ENCODE measurements at places on chromosomes 2 and 18.

DNA sequence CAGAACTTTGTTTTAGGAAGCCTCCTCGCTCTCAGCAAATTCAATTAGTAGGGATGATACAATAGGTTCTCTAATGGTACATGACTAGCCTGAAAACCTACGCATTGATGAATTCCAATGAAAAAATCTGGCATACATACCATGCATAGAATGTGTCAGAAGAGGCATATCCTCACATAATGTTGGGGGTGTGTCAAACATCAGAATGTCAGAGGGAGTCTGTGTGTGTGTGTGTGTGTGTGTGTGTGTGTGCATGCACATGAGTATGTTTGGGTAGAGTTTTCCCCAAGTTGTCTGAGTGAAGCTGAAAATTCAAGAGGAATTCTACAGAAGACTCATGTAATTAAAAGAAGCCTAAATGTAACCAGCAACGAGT lies 78.5 kb downstream of the FIGN start:
- no peak for DNase-seq

GRCh38 chr2:166360906-166361305 lies 14.8 kb downstream of the SCN9A start:
- DNase-seq, result no peak

DNA sequence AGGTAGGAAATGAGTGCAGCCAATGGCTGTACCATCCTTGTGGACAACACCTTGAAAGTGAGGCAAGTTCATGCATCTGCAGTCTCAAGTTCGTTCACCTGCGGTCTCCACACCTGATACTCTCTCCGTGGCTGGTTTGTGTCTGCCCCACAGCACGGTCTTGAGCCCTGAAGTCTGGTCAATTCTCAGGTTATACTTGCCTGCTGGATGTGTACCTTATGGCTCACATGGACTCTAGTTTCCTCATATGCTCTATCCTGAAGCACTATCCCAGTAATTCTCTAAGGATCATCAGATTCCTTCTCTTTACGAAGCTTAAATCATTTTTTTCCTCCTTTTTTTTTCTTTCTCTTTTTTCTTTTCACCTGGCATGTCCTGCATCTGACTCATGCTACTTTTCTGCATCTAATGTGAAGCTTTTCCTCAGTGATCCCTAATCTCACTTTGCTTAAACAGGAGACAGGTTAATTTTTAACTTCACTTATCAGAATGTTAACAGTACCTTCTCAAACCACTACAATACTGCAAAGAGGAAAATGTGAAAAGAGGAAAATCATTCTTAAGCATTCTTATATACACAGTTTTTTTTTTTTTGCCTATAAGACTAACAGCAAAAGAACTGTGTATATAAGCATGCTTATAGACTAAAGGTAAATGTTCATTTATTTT lies 511.2 kb downstream of the SOX11 start:
- DNase-seq, result no peak

DNA sequence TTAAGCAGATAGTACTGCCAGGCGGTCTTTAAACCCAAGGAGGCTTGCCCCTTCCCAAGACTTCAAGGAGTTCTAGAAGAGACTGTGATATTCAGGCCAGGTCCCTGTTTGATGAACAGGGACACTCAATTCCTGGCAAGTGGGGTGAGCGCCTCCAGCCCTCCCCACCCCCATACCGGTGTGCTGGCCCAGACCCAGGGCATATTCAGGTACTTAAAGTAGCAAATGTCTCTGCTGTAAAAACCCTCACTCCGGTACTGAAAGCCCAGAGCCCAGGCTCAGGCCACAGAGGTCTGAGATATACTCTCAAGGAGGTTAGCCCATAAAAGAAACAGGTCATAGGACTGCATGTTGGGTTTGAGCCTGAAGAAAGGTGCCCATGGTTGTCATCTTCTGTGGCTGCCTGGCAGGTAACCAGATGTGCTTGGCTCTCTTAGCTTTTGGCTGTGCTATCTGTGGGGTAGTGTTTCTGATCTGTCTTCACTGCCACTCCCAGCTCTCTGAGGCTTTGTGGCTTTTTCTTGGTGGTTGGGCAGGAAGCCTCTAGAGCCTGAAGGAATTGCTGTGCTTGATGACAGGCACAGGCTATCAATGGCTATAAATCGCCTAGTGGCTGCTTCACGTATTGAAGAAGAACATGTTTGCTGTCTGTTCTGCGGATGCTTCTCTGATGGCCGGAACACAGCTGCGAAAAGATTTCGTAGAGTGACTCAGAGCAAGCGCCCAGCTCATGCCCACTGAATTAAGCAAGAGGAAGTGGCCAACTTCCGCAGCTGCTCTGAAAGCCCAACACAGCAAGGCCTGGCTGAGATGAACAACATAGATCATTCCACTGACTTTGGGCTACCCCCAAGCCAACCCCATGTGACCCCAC lies 63.3 kb upstream of the ALPP start:
- DNase-seq, result peak; percentile 49

DNA sequence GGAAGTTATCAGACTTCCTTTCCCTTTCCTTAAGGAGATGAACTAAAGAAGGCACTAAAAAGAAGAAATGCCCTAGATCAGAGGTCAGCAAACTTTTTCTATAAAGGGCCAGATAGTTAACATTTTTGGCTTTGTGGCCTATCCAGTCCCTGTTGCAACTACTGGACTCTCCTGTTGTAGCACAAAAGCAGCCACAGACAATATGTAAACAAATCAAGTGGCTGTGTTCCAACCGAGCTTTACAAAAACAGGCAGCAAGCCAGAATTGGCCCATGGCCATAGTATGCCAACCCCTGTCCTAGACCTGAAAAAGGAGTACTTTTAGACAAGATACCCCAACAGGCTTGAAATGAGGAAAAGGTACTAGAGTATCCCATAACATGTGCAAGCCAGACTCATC lies 10.9 kb downstream of the NHEJ1 start:
- DNase-seq, result no peak

DNA sequence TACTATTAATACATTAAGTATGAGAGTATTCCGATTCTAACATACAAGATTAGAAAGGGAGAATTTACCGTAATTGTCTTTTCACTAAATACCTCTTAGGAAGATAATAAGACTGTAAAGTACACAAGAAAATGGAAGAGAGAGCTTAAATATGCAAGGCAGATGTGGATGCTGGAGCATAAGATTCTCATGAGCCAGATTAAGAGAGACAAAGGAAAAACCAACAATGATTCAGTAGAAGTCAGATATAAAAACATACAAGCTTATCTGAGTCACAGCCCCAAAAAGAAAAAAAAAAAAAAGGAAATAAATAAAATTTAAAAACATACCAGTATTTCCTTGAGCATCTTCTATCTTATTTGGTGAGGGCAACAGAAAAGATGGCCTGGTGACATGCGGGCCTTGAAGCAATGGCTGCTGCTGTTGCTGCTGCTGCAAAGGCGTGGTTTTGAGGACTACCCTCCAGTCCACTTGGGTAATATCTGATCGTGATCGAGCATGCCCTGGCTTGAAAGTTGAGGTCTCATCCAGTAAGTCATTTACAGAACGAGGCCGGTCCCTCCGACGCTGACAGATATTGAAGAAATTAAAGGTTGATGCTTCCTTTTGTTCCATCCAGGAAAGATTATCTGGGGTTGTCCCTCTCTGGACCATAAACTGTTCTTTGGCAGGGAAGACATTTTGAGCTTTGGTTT lies 24.5 kb downstream of the PLEKHM3 start:
- no peak for DNase-seq

- no peak for DNase-seq
These were observed 74.1 kb downstream of the DGKD start for GRCh38 chr2:233428438-233428837.

DNA sequence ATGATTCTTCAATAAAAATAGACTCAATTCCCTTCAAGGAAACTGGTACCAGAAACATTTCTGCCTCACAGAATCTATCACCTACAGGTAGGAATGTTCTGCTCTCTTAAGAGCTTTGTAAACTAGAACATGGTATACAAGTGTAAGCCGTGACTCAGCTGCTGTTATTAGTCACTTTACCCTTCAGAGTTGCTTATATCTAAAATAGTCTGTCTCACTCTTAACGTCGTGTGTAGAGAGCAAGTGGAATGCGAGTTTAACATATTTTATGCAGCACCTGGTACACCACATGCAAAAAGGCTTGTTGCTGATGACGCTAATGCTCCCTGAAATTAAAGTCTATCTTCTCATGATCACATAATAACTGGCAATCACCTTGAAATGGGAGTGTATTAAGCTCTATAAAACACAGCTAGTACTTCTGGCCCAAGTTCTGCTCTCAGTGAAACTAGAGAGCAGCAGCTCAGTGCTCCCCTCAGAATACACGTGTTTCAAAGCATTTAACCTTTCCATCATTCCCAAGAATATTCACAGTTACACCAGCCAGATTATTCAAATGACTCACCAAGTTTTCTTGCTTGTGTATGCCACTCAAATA lies 420.0 kb downstream of the ZEB2 start:
- DNase-seq, result no peak

DNA sequence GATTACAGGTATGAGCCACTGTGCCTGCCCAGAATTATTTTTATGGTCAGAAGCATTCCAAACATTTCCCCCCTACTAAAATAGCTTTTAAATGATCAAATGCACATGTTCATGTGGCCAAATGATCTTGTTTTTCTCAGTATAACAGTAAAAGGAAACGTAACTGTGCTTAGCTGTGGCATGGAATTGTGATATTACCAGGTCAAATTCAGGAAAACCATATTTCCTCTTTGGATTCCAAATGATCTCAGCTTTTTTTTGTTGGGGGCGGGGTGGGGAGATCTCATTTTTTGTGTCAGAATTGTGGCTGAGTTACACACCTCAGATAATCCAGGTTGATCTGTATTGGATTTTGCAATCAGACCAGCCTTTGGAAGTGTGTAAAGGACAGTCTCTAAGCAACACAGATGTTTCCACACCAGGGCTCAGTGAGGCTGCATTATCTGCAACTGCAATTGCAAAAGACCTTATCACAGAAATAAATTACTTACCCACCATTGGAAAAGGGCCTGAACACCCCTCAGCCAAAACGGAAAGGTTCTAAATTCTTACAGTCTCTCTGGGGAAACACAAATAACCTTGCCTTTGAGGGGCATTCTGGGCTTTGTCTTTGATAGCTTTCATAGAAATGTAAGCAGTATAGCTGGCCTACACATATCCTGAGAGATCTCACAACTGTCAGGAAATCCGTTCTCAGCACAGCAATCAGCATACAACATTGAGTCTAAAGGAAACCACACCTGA lies 8.4 kb downstream of the CASP10 start:
- no peak for DNase-seq

DNA sequence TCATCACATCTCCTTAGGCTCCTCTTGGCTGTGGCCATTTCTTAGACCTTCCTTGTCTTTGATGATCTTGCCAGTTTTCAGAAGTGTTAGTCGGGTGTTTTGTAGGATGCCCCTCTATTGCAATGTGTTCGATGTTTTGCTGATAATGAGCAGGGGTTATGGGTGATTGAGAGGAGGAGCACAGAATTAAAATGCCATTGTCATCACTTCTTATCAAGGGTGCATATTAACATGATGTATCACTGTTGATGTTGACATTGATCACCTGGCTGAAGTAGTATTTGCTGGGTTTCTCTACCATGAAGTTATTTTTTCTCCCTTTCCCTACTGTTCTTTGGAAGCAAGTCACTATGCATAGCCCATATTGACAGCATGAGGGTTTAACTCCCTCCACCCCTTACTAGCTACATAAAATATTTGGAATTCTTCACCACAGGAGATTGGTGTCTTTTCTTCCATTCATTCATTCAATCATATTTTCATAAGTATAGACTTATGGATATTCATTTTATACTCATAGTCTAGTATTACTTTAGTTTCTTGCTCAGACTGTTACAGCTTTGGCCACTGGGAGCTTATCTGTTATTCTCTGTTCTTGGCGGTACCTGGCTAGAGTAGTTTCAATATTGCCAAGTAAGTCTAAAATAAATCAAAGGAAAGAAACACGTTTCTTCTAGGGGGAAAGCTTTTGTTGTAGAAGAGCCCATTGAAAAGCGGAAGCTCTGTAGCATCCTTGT lies 54.5 kb upstream of the TMEM87B start:
- no peak for DNase-seq

DNA sequence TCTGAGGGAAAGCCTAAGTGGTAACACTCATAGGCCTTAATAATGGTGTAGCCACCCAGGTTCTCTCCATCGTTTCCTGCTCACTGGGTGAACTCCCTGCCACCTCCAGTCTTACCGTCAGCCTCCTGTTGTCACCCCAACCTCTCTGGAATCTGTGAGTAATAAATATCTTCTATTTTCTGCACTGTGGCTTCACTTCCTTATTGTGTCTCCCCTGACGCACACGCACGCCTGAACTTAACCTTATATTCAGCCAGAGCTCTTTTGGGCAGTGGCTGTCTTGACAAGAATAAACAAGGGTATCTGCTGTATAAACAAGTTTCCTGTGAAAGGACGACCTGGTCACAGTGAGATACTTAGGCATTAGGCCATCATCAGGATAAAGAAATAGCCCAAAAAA lies 467.2 kb downstream of the SPAG16 start:
- DNase-seq, result no peak

Data from T-helper 9 cell (primary cell).